Cortex of kidney (tissue), 1 donor: ENCODE measurements at places on chromosomes 2 and 18.

- DNase-seq = no peak
Measured at GRCh38 chr18:312415-312814, 44.6 kb upstream of the THOC1 start.

DNA sequence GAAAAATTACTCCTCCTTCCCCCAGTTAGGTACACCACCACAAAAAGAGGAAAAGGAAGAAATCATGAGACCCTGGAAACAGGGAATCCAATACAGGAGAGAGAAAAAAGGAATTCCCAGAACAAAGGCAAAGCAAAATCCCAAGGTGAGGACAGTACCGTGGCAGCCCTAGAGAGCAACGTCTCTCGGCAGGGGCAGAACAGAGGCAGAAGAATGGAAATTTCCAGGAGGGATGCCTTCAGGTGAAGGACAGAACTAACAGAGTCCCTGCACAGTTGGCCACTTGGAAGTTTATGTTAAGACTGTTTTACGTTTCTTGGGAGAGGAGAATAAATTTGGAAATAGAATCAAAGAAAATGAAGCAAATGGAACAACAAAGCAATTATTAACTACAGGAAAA lies 27.7 kb downstream of the GRB14 start:
- DNase-seq = no peak

GRCh38 chr18:2978661-2979106 lies 34.3 kb downstream of the LPIN2 start:
- no peak for DNase-seq

GRCh38 chr18:3840766-3841165 lies 390.8 kb downstream of the TGIF1 start:
- DNase-seq = no peak

GRCh38 chr18:54750350-54750749 lies 77.9 kb upstream of the RAB27B start:
- no peak for DNase-seq

DNA sequence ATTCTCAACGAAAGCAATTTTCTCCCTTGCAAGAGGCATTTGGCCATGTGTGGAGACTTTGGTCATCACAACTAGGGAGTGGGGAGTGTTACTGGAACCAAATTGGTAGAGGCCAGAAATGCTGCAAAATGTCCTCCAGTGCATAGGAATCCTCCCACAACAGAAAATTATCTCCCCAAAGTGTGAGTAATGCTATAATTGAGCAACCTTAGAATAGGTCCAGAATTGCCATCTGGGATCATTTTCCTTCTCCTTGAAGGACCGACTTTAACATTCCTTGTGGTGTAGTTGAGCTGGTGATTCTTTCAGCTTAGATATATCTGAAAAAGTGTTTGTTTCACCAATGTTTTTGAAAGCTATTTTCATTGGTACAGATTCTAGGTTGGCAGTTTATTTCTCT lies 111.2 kb upstream of the SMIM21 start:
- no peak for DNase-seq
